ENCODE measurements at places on chromosomes 4 and X. TPM values are rescaled to one million over a fixed set of nuclear protein-coding genes. Genes with fewer than 3 reads are reported as not detected.

GRCh38 chrX:13489454-13489853 lies 79.9 kb upstream of the EGFL6 start:
- DNase-seq: peak; percentile 38

Gene IGFBP7
- 1,151 TPM for total RNA-seq

Gene GAGE2A
- not detected for total RNA-seq

GRCh38 chr4:91092398-91092980 lies 965.3 kb downstream of the CCSER1 start:
- DNase-seq: no peak

DNA sequence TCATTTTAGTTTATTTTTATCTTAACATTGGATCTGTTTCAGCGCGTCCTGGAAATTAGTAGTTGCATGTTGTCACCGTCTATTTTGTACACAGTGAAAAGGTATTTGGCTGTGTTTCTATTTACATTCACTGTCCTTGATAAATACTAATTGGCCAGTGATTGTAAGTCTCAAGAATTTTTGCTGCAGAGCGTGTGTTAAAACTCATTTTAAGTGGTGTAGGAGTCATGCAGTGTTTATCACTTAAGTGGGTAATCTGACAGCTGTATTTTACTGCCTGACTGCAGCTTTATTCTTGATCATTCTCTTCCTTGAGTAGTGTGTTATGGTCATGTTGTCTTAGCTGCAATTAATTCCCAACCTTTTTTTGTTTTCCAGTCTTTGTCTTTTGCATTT lies 9.8 kb downstream of the GUCY1A1 start:
- DNase-seq: no peak

Gene SPARCL1
- total RNA-seq: not detected

DNA sequence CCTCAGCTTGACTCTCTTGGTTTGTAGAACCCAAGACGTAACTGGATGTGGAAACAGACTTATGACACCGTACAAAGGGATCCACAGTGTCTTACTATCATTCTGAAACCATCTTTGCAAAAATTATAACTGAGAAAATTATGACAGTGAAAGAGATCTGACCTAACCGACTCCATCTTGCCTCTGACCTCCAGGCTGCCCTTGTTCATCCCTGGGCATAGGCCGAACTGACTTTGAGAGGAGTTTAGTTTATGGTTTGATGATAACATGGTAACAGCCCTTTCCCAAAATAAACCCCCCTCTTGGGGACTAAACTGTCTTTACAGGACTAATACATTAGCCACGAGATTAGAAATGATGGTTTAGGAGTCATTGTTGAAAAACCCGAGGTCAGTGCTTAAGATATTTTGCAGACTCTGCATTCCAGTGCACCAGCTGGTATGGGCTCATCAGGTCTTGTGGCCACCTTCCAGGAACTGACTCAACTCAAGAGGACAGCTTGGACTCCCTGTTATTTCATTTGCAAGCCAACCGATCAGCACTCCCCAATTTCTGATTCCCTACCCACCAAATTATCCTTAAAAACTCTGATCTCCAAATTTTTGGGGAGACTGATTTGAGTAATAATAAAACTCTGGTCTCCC lies 49.6 kb downstream of the CASP3 start:
- DNase-seq: no peak

GRCh38 chr4:4762909-4763821 lies 96.3 kb upstream of the MSX1 start:
- DNase-seq: no peak

- peak; percentile 43 for DNase-seq
Observed at GRCh38 chr4:73308286-73308685, 49.7 kb upstream of the ANKRD17 start.

All from SJSA1 (cell line).